ENCODE measurements at places on chromosomes 16 and 17.
A peak's percentile ranks its signal among the peaks of the same experiment; 100 is the strongest.

DNA sequence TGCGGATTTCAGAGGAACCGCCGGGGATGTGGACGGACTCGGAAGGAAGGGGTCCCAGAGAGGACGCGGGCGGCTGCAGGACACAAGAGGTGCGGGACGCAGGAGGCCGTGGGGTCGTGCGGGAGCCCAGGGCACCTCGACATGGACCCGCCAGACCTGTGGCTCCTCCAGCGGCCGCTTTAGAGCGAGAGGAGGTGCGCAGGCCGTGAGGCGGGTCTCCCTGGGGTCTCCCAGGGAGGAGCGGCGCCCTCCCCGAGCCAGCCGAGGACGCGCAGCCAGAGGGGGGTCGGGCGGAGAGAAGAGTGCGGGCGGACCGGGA, 6.8 kb upstream of the FLYWCH1 start:
- peak; percentile 71 for DNase-seq

DNA sequence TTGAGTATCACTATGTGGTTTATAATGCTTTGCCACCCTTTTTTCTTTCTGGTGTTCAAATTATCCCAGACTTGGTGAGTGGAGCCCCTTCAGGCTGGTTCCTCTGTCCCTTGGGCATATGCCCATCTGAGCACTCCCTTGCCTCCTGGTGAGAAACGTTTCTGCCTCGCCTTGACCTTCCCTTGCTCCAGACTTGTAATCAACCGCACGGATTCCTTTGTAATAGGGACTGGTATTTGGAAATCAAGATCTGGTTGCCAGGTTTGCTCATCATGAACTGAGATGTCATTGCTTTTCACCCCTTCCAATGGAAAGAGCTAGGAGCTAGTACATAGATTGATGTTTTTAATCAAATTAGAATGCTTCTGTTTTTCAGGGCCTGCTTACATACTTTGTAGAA, 43.7 kb downstream of the SEC14L1 start:
- DNase-seq, result no peak

- DNase-seq, result no peak
These were observed 118.4 kb downstream of the NTN1 start for GRCh38 chr17:9139695-9140094.

GRCh38 chr16:54934481-54935265, 4.0 kb downstream of the IRX5 start:
- peak; percentile 50 for DNase-seq

DNA sequence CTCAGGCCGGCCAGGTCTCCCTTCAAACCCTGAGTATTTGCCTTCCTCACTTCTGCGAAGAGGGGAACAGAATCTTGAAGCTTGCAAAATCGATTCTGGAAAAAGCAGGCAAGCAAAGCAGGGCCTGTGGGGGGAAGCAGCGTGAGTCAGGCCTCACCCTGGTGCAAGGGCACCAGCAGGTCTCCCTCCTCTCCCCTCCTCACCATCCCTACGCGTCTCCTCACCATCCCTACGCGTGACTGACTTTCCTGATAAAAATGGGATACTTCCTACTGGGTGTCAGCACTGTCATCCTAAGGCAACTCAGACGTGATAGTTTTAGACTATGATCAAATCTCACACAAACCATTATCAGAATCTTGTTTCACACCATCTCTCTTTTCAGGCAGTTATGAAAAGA, 12.1 kb downstream of the CMTM3 start:
- DNase-seq, result no peak

DNA sequence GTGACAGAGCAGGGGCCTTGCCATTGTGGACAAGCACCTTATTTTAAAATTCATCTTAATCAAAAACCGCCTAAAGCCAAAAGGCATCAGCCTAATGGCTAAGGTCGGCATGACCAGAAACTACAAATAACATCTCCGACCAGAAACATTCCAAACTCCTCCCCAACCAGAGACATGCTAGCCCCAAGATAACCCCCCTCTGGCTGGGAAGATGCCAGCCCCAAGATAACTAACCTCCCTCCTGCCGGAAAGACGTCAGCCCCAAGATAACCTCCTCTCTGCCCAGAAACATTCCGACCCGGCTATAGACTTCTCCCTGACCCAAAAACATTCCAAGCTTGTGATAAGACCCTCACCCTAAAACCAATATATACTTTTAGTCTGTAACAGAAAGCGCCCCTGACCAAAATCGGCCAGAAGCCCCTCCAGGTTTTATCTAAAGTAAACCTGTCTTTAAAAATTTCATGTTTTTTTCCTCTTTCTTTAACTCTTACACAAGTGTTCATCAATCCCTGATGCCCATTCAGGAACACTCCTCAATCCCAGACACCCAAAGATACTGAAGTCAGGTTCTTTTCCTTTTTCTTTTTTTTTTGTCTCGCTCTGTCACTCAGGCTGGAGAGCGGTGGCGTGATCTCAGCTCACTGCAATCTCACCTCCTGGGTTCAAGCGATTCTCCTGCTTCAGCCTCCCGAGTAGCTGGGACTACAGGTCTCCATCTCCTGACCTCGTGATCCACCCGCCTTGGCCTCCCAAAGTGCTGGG, 32.7 kb downstream of the TLE7 start:
- peak; percentile 4 for DNase-seq

GRCh38 chr17:6654841-6655731, 3.5 kb downstream of the C17orf100 start:
- no peak for DNase-seq

DNA sequence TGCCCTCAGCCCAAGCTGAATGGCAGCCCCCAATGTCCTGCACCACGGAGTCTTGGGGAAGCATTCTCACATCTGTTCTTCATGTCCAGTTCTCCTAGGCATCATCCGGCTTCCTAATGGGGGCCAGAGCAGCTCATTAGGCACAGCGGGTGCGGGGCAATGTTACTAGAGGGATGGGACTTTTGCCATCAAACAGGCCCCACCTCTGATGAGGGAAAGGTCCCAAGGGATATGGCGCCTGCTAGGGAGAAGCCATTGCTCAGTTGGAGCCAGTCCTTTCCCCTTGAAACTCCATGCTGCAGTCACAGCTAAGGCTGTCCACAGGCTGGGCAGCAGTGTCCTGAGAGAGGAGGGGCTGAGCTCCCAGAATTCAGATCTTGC, 1.7 kb upstream of the DPH1 start:
- DNase-seq, result no peak

DNA sequence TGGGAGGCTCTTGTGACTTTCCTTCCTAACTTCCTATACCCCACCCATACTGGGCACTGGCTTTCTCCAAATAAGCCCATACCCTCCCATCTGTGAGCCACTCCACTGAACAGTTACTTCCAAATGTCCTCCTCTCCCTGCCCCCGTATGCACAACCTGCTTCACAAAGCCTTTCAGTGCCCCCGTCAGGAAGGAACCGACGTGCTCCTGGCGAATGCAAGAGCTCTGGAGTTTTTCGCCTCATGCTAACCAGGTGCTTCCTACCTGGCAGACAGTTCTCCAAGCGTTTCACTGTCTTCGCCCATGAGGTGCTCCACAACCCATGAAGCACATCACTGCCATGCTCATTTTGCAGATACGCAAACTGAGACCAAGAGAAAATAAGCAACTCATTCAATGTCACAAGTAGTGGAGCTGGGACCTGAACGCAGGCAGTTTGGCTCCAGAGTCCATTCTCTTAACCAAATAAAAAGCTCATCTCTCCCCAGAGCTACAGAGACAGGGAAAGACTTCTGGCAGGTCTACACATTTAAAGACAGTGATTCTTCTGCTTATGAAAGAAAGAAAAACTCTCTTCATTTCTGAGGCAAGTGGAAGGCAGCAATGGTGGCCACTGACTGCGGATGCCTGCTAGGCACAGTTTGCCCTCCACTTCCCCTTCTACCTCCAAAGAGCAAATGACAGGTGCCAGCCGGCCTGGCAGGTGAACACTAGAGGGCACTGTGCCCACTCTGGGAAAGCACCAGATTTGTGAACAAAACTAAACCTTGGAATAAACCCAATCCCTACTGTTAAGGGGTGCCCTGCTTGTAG, 23.8 kb downstream of the SPHK1 start:
- peak; percentile 89 for DNase-seq

- DNase-seq, result no peak
These were observed 126.4 kb downstream of the KCNJ2 start for GRCh38 chr17:70295731-70296130.

- peak; percentile 63 for DNase-seq
These were observed 1.5 kb downstream of the NTN1 start for GRCh38 chr17:9022573-9023391.

GRCh38 chr16:58426966-58427365, 34.7 kb downstream of the GINS3 start:
- no peak for DNase-seq
